ENCODE measurements at places on chromosomes 7 and 10.

GRCh38 chr7:130208516-130208915, 856 bp downstream of the SSMEM1 start:
- no peak for DNase-seq

DNA sequence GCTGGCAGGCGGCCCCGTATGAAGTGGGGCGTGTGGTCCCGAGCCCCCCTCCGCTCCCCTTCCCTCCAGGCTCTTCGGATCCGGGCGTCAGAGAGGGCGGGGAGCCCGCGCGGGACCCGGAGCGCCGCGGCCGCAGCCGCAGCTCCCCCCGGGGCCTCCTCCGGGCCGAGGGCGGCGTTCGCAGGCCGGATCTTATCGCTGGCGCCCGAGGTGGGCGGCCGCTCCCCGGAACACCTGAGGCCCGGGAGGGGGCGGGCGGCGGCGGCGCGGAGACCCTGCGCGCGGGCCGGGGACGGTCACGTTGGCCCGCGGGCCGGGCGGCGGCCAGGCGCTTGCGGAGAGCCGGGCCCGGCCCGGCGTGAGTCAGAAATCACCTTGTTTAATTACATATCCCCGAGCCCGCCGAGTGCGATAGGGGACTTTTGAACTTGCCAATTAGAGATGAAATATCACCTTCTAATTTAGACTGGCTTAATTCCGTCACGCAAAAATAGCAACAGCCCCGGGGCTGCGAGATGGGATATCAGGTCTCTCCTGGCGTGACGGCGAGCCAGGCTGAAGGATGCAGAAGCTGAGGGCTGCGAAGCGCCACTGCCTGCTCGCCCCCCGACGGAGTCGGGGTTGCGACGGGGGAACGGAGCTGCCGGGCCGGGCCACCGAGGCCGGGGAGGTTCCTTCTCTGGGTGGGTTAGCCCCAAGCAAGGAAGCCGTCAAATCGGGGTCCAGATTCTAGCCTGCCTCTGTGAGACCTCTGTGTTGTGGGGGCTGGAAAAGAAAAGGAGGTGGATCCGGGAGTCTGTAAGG, 43.4 kb downstream of the LDB3 start:
- DNase-seq = no peak

DNA sequence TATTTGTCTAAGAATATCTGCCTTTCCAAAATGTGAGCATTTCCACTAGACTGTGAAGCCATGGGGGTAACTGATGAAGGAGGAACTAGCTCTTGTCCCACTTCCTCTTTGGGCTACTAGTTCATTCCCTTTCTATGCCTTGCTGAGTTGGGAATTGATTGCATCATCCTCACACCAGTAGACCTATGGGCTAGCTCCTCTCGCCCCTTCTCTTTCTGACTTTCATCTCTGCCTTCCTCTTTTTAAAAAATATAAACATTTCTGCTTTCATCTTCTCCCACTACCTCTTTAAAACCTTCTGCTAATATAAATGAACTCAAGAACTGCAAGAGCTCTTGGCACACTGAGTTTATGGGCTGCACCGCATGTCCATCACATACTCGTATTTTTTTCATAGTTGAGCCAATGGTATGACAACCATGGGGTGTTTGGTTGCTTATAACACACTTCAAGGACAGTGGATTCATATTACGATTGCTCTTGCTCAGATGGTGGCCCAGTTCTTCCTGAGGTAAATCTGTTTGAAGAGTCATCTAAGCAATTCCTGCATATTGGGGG, 182.0 kb downstream of the REEP3 start:
- DNase-seq = peak; percentile 67

GRCh38 chr7:37683246-37684120, at the start of gene GPR141:
Gene GPR141 (plus strand): TSS chr7:37683766. CDS start chr7:37740394, 56,628 bp downstream.
- no peak for DNase-seq

GRCh38 chr7:120302190-120302589, 29.2 kb downstream of the KCND2 start:
- no peak for DNase-seq

GRCh38 chr7:111400088-111400487, 162.2 kb downstream of the IMMP2L start:
- no peak for DNase-seq

GRCh38 chr10:122504610-122504950, 43.2 kb downstream of the HTRA1 start:
- peak; percentile 82 for DNase-seq

GRCh38 chr10:76149182-76149581, 717.8 kb downstream of the LRMDA start:
- DNase-seq = no peak

GRCh38 chr7:108684629-108685028, 115.0 kb downstream of the DNAJB9 start:
- no peak for DNase-seq

DNA sequence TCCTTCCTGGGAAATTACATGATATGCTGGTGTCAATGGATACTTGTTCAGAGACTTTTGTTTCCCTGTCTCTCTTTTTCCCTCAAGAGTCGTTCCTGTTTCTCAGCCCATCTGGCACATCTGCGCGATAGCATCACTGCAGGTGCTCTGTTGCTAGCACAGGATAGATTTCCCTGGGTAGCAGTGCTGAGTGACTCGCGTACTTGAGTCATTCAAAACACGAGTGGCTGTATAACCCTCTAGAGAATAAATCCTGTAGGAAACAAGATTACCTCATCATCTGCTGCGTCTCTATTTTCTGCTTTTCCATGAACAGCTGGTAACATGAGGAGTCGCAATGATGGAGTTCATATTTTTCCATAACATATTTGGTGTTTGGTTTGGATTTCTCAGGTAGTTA, 452.0 kb upstream of the FZD8 start:
- DNase-seq = no peak

DNA sequence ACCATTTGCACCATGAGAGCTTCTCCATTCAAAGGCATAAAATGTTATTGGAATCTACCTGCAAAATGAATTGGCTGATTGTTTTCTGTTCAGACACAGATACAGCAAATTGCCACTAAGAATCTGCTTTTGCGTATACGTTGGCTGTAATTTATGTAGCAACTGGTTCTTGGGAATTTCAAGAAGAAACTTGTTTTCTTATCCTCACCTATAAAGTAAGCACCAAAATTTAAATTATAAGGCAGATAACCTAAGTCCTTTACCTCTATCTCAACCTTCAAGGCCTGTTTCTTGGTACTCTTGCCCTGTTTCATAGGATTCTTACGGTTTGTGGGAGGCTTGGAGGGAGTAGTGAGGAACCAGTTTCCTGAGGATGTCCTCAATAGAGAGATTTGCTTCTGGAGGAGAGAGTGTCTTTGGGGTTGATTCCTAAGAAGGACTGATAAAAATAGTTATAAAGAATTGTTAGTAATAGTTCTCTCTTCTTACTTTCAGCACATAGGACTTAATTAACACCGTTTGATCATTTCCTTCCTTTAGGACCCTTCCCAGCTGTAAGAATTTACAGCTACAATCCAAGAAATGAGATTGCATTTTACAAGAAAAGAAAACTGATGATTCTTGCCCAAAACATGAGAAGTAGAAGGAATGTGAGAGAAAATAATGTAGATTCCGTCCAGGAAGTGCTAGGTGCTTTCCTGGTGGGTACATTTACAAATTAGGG, 2.0 kb downstream of the STAMBPL1 start:
- DNase-seq = no peak

- no peak for DNase-seq
Measured at GRCh38 chr10:91768123-91768522, 30.1 kb upstream of the TNKS2 start.

GRCh38 chr7:37832194-37832593, 16.2 kb upstream of the NME8 start:
- DNase-seq = peak; percentile 54

DNA sequence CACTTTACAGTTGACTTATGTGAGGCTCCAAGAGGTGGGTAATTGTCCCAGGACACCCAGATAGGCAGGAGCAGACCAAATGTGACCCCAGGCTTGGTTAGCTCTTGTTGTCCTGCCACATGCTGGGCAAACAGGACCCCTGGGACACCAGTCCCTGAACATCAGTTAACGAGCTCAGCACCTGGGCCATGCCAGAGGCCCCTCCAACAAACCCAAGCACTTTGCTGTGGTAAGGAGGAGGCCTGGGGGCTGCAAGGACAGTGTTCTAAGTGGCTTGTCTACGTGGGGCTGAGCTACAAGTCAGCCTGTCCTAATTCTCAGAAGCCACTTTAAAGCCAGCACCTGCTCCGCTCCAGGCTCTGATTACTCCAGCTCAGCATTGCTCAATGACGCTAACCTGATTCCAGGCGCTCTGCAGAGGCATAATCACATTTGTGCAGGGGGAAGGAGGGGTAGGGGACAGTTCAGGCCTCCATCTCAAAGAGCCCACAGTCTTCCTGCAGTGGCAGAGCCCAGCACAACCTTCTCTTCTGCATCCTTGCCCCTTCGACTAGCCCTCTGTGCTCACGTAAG, 57.2 kb downstream of the DDC start:
- DNase-seq = peak; percentile 69

GRCh38 chr7:33757050-33757449, 148.3 kb upstream of the BMPER start:
- no peak for DNase-seq

DNA sequence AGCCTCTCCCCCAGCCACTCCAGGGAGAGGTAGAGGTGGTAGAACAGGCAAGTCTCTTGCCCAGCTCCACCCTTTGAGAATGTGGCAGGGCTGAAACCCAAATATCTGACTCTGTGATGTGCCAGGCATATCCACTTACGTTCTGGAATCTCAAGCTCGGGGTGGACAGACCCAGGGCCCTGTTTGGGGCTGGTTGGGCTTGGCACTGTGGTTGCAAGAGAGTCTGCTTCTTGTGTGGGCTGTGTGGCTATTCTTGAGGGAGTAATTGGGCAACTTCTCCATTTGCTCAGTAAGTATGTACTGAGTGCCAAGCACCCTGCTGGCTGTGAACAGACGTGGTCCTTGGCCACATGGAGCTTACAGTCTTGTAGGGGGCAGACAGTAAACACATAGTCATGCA, 4.7 kb downstream of the UBTD1 start:
- no peak for DNase-seq

DNA sequence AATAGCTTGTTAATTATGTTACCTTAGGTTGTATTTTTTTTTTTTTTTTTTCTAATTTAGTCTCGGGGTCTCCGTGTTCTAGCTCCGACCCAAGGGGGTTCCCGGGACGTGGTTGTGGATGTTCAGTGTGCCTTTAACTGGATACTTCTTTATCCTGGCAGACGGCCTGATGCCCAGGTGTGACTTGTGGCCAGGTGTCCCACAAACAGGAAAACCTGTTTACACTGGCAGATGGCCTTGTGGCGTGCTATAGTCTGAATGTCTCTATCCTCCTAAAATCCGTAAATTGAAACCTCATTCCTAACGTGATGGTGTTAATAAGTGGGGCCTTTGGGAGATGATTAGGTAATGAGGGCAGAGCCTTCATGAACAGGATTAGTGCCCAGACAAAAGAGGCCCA, 546.4 kb upstream of the C7orf33 start:
- DNase-seq = peak; percentile 80

DNA sequence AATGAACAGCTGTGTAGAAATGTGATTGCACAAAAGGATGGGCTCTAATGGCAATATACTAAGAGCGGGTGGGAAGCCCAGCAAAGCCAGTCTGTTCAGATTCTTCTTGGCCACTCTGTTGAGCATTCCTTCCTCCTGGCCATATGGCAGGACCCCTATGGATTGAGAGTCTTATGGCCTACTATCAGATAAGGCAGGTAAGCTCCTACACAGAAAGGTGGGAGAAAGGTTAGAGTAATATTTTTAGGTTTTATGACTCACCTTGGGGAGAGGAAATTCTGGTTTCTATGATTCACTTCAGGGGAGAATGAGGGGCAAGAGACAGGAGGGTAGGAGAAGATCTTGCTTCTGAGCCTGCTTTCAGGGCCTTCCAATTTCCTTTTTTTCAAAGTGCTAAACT, 15.1 kb upstream of the AKR1B10 start:
- DNase-seq = no peak

- DNase-seq = no peak
Measured at GRCh38 chr7:18855796-18856195, 261.6 kb downstream of the TWIST1 start.

DNA sequence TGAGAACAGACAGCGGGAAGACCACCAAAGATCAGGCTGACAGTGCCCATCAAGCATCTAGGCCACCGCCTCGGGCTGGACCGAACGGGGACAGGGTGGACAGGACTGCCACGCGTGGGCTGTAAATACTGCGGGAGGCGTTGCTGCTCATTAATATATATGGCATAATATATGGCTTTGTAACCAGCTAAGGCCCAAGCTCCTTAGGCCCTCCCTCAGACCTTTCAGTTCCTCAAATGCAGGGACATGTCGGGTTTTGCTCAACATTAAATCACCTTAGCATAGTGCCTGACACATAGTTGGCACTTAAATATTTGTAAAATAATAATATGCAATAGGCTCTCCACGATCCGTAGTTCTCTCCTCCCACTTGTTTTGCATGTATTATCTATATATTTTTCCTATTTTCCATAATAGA, 402 bp upstream of the TMEM168 start:
- DNase-seq = no peak

DNA sequence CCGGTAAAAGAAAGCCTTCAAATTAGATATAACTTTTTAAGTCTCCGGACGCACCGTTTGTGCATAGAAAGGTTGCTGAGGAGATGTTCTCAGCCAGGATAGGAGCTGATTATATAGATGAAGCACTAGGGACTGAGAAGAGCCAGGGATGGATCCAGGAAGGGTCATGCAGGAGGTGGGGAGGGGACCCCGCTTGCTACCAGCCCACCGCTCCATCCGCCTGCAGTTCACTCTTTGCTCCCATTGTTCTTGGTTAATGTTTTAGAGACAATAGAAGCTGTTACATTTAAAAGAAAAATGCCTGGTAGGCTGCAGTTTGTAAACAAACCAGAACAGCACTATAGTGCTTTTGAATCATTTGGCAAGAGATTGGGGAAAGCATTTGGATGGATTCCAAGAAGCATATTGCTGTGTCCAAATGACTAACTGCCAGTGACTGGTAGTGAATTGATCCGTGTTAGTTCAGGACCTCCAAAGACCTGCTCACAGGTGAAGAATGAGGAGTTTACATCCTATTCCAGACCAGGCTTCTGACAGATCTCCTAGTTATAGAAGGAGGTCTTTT, 175.9 kb upstream of the TAC1 start:
- peak; percentile 89 for DNase-seq

- no peak for DNase-seq
Measured at GRCh38 chr10:106169241-106169640, 995.3 kb downstream of the SORCS1 start.

DNA sequence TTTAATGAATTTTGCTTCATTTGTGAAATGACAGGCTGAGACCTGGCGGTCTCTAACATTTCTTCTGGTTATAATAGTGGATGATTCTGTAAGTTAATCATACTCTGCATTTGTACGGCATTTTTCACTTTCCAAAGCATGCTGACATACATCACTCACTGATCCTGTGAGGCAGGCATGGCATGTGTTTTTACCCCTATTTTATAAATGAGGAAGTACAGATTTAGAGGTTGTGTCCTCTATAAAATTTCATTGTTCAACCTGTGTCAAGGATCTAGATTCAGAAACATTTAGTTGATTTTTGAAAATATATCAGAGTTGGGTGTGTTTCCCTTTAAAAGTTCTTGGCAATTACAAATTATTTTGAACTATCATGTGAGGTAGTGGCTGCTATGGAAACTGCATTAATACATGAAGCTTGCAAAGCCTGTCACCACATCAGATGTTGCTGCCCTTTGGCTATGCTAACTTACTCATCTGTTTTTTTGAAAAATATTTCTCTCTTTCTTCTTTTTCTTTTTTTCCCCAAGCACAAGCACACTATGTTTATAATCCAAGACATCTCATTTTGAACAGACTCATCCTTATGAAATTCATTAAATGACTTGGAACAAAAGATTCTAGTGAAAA, 172.7 kb downstream of the GNAI1 start:
- DNase-seq = no peak
